ENCODE measurements at places on chromosomes 2 and 18.

- DNase-seq = no peak
Observed at GRCh38 chr2:118925981-118926380, 16.0 kb upstream of the MARCO start.

GRCh38 chr2:223122781-223123180 lies 70.8 kb downstream of the KCNE4 start:
- no peak for DNase-seq

GRCh38 chr2:236503583-236503982 lies 66.0 kb upstream of the ACKR3 start:
- no peak for DNase-seq

GRCh38 chr2:200081236-200081635 lies 125.9 kb downstream of the MAIP1 start:
- DNase-seq = peak; percentile 93

GRCh38 chr2:57965219-57965618 lies 81.4 kb upstream of the VRK2 start:
- DNase-seq = no peak

DNA sequence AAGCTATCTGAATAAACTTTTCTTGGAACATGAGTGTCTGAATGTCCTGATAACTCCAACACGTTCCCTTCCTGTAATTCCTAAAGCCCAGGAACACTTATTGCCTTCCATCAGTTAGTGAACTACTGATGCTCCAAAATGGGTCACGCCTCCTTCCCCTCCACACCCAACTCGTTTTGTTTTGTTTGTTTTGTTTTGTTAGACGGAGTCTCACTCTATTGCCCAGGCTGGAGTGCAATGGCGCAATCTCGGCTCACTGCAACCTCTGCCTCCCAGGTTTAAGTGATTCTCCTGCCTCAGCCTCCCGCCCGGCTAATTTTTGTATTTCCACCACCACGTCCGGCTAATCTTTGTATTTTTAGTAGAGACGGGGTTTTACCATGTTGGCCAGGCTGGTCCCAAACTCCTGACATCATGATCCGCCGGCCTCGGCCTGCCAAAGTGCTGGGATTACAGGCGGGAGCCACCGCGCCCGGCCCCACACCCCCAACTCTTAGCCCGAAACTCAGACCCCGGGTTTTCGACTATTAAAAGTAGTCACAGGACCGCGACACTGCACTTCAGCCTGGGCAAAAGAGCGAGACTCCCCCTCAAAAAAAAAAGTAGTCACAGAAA lies 774 bp downstream of the IER3IP1 start:
- DNase-seq = peak; percentile 38

GRCh38 chr2:69781321-69782248 lies 39.7 kb downstream of the ANXA4 start:
- no peak for DNase-seq

DNA sequence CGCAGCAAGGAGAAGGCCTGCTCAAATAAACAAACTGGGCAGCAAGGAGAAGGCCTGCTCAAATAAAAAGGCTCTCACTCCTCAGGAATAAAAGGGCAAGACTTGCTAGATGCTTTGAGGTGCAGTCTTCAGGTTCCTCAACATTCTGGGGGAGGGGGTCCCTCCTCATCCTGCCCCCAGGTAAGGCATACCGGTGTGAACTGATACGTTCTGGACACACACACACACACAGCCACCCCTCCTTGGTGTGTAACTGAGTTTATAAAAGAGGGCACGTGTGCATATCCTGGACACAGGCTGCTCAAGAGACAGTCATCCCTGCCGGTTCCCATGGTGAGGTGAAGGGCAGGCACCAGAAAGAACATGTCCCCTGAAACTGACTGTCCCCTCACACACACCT lies 4.5 kb downstream of the TEX261 start:
- DNase-seq = no peak

All from neural progenitor cell (in vitro differentiated cells).